ENCODE measurements at places on chromosomes 6 and 20.

- DNase-seq: no peak
Measured at GRCh38 chr6:146898069-146898887, 299.5 kb downstream of the ADGB start.

- DNase-seq: no peak
Measured at GRCh38 chr6:139030228-139030963, 1.9 kb downstream of the ABRACL start.

DNA sequence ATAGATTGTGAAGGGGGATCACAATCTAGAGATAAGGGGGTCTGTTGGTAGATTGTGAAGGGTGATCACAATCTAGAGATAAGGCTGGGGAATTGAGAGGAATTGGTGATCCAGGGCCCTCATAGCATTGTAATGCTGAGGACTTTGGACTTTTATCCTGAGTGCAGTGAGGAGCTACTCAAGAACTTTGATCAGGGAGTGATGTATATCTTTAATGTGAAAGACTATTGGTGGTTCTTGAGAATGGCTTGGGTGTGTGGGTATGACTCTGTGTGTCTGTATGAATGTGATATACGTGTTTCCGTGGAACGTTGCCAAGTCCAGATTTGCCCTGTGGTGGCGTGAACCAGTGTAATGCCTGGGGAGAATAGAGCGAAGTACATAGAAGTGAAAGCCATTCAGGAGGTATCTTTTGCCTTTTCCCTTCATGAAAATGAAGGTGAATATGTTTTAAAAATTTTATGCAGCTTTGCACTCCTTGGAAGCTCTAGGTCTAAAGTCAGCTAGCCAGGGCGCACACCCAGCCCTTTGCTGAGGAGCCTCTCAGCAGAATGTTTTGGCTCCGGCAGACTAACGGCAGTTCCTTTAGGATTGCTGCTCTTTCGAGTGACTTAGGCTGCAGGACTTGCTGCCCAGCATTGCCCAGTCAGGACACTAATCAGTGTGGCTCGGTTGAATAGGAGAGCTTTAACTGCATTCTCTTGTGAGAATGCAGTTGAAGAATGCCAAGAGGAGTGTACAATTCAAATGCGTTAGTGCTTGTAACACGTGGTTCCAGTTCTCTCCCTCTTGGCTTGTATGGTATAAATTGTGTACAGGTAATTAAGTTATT lies 3.5 kb downstream of the ZFAND3 start:
- DNase-seq: no peak

DNA sequence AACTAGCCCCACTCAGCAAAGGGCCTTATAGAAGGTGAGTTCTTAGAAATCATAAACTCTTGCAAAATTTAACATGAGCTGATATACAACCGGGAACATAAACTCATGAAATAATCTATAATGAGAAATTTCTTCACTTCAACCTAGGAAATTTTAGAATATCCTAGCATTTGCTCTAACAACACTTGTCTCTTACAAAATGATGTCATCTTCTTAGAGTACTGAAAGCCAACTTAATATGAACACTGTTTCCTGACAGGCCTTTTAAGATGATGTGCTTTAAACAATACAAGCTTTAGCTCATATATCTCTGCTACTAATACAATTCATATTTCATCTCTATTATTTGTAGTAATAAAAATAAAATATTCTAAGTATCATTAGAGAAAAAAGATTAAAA lies 932 bp downstream of the PACRG start:
- DNase-seq: no peak

GRCh38 chr20:35489717-35490116 lies 34.3 kb downstream of the CEP250 start:
- no peak for DNase-seq

DNA sequence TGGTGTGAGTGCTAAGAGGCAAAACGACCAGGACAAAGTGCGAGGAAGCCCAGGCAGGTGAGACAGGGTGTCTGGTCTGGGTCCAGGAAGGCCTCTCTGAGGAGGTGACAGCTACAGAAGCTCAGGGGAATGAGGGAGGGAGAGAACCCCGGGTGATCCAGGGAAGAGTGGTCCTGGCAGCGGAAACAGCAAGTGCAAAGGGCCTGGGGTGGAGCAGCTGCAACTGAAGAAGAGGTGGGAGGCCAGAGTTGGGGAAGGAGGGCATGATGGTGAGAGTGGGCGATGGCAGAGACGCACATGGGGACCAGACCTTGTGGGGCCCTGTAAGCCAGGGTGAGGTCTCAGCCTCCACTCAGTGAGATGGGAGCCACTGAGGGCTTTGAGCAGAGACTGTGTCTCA lies 45.8 kb downstream of the DLGAP4 start:
- DNase-seq: no peak

DNA sequence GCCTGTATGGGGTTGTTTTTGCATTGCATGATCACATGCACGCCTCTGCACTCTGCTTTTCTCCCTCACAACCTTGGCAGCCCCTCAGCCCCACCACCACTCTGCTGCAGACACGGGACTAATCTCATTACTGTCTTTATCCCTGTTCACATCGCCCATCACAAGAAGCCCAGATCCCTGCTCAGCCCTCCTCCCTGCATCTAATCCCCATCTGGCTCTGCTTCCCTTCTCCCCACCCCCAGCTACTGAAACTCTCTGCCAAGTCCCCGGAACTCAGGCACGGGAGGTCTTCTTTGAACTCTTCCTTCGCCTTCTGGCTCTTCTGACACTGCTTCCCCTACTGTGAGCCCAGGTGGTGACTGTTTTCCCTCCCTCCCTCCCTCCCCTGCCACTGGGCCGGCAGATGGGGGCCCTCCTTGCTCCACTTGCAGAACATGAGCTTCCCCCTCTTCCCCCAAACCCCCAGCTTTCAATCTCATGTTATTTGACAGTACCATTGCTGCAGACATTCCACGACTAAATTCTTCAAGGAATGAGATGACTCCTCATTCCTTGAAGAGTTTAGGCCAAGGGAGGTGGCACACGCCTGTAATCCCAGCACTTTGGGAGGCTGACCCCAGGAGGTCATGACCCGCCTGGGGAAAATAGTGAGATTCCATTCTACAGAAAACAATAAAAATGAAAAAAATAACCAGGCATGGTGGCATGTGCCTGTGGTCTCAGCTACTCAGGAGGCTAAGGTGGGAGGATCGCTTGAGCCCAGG lies 21.9 kb upstream of the TULP1 start:
- no peak for DNase-seq

- DNase-seq: no peak
Measured at GRCh38 chr6:33413241-33414120, 2.7 kb downstream of the PHF1 start.

GRCh38 chr6:28977341-28978132 lies 27.6 kb downstream of the ZNF311 start:
- DNase-seq: no peak

DNA sequence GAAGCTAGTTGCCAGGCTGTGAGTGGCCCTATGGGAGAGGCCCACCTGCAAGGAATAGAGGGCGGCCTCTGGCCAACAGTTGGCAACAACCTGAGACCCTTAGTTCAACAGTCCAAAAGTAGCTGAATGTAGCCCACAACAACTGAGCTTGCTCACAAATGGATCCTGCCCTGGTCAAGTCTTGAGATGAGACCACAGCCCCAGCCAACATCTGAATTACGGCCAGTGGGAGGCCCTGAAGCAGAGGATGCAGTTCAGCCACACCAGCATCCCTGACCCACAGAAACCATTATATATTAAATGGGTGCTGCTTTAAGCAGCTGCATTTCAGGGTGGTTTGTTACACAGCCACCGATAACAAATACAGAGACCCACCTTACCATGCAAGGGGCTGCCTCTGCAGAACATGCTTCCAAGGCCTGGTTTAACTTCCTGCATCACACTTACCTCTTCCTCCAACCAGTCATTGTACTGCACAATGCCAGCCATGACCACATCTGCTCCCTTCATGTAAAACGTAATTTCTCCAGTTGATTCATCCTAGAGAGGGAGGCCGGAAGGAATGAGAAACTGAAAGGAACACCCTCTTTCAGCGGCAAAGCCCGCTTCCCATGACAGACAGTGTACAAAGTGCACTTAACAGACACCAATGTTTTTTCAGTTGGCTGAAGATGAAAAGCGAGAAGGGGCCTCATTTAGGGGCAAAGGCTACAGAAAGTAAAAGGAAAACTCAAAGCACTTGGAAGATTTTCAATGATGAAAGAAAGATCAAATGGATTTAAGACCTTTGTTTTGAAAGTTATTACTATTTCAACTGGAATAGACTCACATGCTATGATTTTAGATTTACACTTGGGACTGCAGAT lies 86.2 kb upstream of the NFATC2 start:
- DNase-seq: no peak

- DNase-seq: no peak
Measured at GRCh38 chr6:64249115-64249514, 613.5 kb downstream of the PHF3 start.

GRCh38 chr20:57615445-57615811 lies 4.8 kb downstream of the ZBP1 start:
- no peak for DNase-seq

- DNase-seq: no peak
Measured at GRCh38 chr6:136657666-136658065, 107.4 kb upstream of the MAP7 start.

All from thoracic aorta (tissue), 2 donors.